NCI-H2029 (cell line): ENCODE measurements at places on chromosomes 6 and 20.

DNA sequence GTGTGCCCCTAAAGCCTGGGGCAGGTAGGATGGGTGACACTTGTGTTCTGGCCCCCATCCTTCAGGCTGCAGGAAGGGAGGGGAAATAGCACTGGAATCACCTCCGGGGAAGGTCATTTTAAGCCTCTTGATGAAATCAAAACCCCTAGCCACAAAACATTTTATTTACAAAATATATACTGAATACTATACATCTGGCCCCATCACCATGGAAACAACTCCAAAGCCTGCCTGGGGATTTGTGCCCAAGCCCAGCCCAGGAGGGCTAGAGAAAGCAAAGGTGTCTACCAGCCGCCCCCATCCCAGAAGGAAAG is 2.6 kb downstream of the SMIM29 start:
- no peak for DNase-seq

DNA sequence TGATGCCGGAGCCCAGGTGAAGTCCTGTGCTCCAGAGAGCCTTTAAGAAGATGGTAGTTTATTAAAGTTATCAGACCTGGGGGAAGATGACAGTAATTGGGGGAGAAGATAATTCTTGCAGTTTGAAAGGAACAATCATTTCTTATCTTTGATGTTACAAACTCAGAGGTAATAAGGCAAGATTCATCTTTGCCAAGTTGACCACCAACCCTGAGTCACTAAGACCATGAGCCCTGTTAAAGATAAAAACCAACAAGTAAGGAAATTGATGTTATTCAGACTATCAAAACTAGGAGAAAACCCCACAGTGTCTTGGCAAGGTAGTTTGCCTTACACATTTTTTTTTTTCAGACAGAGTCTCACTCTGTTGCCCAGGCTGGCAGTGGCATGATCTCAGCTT is 73.1 kb downstream of the MKKS start:
- no peak for DNase-seq

DNA sequence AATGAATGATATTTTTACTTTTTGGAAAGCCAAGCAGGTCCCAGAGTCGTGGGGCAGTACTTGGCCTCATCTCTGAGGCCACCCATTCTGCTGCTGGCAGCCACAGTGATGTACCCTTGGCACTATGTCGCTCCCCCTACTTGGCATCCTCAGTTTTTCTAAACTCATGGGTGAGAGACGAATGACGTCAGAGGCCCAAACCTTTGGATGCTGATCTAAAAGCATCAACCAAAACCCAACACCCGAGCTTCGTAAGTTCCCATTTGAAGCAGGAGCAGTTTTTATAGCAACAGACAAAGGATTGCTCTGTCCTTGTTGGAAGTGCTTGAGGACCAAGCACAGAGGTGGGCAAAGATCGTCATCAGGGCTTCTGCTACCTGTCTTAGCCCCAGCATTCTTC is 212.9 kb downstream of the PAX1 start:
- no peak for DNase-seq

DNA sequence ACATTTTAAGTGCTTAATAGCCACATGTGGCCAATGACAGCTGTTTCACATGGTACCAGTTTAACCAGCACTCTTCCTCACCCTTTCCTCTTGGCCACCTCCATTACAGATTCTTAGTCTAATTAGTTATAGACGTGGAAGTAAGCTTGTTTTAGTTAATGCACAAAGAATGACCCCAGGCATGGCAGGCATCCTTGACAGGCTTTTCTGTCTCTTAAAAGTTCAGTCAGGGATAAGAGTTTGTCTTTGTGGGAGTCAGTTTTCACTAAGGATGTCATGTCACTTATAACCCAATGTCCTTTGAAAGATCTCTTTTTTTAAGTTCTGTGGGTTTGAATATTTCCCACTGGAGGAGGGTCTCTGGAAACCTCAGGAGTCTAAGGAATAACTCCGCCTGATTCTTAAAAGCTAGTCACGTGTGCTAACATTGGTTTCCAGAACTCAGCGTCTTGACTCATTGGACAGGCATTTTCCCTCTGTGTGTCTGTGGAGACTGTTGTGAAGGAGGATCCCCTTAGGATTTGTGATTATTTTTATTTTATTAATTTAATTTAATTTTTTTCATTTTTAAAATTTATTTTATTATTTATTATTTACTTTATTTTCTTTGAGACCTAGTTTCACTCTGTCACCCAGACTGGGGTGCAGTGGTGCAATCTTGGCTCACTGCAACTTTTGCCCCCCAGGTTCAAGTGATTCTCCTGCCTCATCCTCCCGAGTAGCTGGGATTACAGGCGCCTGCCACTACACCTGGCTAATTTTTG is 171.4 kb downstream of the ZFAND3 start:
- no peak for DNase-seq

DNA sequence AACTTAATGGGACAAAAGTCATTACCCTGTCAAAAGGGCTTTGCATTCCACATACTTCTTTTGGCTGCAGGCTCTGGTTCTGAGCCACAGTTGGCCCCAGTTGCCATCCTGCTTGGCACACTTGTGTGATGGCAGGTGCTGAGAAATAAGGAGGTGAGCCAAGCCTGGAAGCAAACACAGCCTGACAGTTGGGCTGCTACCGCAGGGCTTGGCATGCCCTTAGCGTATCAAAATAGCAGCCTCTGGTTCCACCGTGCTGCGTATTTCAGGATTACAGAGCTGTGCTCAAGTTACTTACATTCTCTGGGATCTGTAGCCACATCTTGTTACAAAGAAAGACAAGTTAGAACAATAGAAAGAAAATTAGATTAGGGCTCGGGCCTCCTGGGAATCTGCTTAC is 11.1 kb downstream of the MTHFD1L start:
- peak; percentile 59 for DNase-seq

DNA sequence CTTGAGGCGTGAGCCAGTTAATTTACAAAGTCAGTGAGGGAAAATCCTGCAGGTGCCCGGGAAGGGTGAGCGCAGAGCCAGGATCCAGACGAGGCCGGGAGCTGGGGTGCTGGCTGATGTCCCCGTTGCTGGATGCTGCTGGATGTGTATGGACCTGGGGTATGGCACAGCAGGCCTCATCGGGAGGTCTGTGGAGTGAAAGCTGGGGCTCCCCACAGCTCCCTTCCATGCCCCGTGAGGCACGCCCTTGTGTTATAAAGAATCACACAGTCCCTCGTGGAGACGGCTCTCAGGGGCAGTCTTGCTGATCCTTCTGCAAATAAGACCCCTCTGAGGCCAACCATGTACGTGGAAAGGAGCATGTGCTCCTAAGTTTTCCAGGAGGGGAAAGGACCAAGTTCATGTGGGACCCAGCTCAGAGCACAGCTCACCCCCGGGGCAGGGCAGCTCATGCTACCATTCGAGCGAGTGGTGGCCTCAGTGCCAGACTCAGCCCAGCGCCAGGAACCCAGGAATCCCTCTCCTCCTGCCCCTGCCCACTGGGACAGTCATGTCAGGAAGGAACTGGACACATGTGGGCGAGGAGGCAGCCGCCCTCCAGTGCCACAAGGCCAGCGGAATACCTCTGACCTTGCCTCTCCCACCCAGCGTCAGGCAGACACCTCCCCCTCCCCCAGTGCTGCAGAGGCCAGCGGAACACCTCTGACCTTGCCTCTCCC is 97.5 kb downstream of the CDH4 start:
- DNase-seq = no peak

DNA sequence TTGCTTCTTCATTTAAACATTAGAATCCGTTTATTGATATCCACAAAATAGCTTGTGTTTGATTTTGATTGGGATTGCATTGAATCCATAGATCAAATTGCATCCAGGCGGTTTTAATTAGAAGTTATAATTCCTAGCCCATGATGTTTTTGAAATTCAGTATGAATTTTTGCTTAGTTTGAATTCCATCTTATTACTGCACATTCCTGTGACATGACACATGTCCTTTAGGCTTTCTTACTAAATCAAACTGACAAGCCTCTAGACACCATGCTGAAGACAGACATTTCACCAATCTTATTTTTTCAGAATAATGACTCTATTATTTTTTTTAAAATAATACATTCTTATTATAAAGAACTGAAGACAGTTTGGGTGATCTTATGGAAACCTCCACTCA is 21.4 kb upstream of the PI16 start:
- no peak for DNase-seq

DNA sequence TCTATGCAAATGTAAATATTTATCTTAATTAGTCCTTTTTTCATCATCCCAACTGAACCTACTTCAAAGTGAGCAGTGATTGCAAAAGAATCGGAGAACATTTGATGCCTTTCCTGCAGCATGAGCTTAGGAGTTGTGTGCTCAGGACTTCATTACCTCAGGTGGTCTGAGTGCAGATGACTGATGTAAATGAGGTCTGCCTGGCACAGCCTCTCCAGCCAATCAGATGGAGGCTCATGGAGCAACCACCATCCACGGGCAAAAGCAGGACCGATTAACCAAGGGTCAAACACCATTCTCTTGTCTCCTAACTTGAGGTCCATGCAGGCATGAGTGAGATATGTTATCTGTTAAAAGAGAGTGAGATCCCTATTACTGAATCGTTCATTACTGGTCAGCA is 165.7 kb upstream of the CARMIL1 start:
- DNase-seq = no peak

GRCh38 chr6:160122744-160123143 is 1.1 kb downstream of the SLC22A1 start:
- DNase-seq = no peak

DNA sequence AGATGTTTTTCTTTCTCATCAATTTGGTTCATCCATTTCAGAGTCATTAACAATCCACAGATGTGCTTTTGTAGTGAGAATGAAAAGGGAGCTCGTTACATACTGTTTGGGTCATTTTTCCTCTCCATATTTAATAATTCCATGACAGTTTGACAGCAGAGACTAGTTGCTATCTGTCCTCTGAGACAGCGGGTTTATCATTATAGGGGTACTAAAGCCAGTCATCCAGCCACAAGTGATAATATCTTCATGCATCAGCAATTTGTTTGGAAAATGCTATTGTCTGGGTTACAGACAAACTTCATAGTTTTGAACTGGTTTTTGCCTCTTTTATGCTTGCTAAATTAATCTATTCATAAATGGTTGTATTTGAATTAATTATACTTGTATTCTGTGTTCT is 350.6 kb upstream of the FLRT3 start:
- no peak for DNase-seq

DNA sequence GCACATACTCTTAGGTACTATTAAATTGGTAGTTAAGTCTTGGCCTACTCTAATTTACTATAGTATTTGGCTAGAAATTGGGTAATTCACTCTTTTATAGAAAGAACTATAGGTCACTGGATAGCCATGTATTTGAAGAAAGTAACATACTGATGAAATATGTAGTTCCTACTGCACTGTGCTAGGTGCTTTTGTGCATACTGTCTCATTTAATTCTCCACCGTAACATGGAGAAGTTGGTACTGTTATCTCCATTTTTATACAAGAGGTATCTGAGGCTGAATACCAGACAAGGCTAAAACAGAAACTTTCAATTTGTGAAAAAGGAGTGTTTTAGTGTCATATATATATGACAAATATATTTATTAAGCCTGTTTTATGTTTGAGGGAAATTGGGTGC is 29.8 kb downstream of the AFDN start:
- DNase-seq = no peak

- no peak for DNase-seq
Measured at GRCh38 chr20:31953556-31954148, 1.8 kb upstream of the PDRG1 start.

GRCh38 chr20:40339661-40340449 is 349.2 kb downstream of the MAFB start:
- no peak for DNase-seq

- DNase-seq = no peak
Measured at GRCh38 chr20:44993343-44993742, 27.0 kb downstream of the STK4 start.

GRCh38 chr6:13573669-13574110 is 711 bp upstream of the SIRT5 start:
- DNase-seq = no peak

- no peak for DNase-seq
Measured at GRCh38 chr20:23063581-23063980, 14.1 kb upstream of the THBD start.

GRCh38 chr20:48106428-48106827 is 321.1 kb upstream of the SULF2 start:
- DNase-seq = no peak

- no peak for DNase-seq
Measured at GRCh38 chr6:112626468-112627082, 279.4 kb downstream of the RFPL4B start.

GRCh38 chr20:34892671-34893070 is 16.3 kb downstream of the ACSS2 start:
- no peak for DNase-seq

DNA sequence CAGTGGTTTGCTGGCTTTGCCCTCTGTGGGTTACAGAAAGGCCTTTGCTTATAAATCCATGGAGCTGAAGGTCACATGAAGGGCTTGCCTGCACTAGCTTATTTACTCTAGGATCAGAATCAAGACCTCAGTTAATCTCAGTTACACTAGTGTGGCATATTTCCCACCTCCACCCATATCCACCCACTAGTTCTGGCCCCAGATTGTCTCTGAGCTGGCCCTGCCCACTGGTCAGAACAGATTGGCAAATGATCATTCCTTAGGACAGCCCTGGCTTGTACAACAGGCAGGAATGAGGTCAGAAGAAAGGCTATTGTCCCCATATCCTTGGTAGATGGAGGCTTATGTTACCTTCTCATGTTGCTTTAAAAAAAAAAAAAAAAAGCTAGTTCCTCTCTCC is 33.3 kb upstream of the SASH1 start:
- DNase-seq = no peak
